ENCODE measurements at places on chromosomes 2 and 18.

GRCh38 chr2:233255151-233255550 is 3.7 kb downstream of the ATG16L1 start:
- no peak for DNase-seq

GRCh38 chr2:117957616-117958015 is 56.3 kb downstream of the CCDC93 start:
- no peak for DNase-seq

DNA sequence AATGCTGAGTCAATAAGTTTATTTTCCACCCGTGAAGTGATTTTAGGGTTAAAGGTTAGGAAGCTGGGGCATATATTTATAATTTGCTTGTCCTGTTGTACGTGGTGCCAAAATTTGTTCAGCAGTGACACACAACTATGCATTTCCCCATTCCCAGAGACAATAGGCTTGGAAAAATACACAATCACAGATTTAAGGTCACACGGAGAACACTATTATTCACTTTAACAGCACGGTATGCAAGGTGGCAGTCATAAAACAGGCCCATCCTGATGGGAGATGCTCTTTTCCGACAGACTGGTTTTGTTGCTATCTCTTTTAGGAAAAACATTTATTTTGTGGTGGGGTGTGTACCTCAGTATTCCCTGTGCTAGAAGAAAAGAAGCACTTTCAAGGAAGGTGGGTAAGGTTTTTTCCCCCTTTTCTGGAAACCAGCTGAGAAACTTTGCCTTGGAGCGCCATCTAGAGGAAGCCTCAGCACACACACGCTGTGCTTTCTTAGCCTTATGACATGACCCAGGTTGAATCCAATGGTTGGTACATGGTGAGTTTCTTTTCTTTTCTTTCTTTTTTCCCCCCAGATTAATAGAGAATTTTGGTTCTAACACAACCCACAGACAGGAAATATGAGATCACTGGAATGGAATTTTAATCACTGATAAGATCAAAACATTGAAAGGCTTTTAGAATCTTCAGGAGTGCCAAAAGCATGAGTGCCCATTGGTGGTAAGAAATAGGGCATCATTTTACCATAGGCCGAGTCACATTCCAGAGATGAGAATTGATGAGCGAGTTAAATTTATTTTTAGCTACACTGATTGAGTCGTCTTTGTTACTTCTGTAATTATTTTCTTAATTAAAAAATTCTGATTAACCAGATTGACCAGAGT is 332.1 kb downstream of the AGPS start:
- peak; percentile 16 for DNase-seq

DNA sequence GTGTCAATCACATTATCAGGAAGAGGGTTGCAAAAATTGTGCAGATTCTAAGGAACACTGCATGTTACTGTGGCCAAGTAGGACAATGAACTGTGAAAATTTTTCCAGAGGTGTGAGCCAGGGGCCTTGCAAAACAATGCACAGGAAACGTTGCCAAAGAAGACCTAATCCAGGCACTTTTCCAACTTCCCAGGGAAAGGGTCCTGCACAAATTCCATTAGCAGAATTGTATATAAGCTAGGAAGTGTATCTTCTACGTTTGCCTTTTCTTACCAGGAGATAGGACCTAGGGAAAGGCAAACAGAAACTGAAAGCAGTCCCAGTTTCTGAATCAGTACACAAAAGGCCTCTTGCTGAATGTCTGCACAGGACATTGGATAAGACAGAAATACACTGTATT is 1888.3 kb upstream of the CELF4 start:
- no peak for DNase-seq

GRCh38 chr2:18708203-18708715 is 118.9 kb upstream of the NT5C1B start:
- no peak for DNase-seq

- DNase-seq = peak; percentile 2
Observed at GRCh38 chr18:78659748-78660147, 319.9 kb upstream of the SALL3 start.

- DNase-seq = no peak
Observed at GRCh38 chr18:44795241-44795640, 114.6 kb downstream of the SETBP1 start.

GRCh38 chr18:79615586-79615985 is 64.0 kb upstream of the CTDP1 start:
- DNase-seq = no peak

DNA sequence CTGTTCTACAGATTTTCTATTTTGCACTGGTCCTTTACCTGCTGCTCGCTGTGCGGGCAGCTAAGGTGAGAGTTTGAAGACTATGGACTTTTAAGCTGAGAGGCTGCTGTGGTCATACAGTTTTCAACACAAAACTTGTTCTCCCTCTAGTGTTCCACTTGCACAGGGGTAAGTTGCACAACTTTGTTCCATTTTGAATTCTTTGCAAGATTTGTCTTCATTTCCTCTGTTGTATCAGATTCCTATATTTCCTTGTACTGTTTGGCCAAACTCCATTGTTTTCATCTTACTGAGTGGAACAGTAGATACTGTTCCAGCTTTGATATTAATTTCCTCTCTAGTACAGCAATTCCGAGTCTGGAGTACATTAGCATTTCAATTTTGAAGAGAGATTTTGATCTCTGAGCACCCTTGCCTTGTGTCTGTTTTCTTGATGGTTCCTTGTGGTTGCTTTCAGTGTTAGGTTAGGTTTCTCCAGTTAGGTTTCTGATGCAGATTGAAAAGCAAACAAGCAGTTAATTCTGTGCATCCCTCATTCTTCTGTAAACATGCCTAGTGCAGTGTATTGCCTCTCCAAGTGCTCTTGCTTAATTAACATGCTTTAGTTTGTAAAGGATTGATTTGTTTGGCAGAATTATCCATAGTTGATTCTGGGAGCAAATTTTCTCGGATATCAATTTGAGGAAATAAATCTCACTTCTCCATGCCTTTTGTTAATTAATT is 188.8 kb downstream of the PTPRM start:
- no peak for DNase-seq

DNA sequence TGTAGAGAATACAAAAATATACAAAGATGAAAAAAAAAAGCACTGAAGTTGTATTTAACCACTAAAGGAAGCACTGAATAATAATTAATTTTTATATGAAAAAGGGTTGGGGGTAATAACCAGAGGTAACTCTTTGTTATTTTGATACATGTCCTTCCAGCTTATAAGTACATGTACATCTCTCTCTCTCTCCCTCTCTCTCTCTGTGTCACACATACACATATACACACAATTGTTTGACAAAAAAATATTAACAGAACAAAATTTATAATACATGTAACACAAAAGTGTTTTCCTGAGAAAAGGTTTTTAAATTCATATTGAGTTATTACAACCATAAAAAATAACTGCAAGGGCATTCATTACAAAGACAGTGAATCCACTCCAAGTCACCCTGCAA is 4.6 kb downstream of the WIPF1 start:
- no peak for DNase-seq

DNA sequence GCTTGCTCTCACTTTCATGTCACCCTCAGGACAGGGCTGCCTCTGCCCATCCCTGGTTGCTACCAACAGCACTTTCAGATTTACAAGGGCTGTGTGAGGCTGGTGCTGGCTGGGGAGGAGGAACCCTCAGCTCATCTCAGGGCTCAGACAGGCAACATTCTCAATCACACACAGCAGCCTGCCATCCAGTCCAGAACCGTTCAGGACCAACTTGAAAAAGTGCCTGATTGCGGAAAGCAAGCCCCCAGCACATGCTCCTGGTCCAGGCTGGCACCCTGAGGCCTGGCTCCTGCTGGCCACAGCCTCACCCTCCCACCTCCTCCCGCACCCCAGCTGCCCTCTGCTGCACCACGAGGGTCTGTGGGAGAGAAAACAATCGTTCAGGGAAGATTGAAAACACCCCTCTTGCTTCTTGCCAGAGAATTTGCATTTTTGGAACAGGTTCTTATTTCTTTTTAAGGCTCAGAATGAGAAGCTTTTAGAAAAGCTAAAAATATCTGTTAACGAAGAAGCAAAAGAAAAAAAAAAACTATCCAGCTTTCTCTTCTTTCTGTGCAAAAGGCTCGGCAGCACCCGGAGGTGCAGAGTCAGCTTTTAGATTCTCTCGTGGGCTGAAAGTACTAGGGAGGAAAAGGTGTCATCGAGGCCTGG is 403.8 kb upstream of the ID2 start:
- no peak for DNase-seq

- DNase-seq = no peak
Observed at GRCh38 chr2:152054593-152054992, 44.3 kb downstream of the CACNB4 start.

GRCh38 chr2:36762764-36763490 is 66.4 kb downstream of the VIT start:
- no peak for DNase-seq

DNA sequence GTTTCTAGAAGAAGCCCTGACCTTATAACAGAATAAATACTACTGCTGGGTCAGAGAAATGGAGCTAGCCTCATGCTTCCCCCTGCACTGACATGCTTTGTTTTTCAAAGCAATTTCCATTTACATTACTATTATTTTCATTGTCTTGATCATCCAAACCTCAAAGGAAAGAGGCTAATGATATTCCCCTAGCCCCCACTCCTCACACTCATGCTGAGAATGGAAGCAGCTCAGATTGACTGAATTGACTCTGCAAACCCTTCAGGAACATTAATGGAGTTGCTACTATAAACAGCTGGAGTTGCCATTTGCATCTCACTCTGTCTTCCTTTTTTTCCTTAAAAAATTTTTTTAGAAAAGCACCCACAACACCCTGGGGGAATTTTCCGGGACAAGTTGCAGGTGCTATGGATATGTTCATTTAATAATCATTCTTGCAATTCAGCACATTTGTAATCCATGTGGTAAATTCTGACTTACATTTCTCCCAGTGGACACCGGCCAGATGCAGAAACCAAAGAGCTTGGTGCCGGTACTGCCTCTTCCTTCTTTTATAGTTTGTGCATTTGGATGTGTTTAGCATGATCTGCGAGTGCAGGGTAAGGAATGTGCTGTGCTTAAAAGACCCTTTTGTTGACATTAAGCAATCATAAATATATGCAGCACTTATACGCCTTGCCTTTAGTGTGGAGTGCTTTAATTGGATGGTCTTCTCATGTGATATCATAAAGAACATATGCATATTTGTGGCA is 103.3 kb upstream of the OSR1 start:
- no peak for DNase-seq

GRCh38 chr2:240961910-240962299 is 36.5 kb upstream of the SNED1 start:
- no peak for DNase-seq

- no peak for DNase-seq
Observed at GRCh38 chr2:126787289-126787688, 111.4 kb upstream of the TEX51 start.

- DNase-seq = no peak
Observed at GRCh38 chr2:71748227-71748626, 294.9 kb downstream of the DYSF start.

DNA sequence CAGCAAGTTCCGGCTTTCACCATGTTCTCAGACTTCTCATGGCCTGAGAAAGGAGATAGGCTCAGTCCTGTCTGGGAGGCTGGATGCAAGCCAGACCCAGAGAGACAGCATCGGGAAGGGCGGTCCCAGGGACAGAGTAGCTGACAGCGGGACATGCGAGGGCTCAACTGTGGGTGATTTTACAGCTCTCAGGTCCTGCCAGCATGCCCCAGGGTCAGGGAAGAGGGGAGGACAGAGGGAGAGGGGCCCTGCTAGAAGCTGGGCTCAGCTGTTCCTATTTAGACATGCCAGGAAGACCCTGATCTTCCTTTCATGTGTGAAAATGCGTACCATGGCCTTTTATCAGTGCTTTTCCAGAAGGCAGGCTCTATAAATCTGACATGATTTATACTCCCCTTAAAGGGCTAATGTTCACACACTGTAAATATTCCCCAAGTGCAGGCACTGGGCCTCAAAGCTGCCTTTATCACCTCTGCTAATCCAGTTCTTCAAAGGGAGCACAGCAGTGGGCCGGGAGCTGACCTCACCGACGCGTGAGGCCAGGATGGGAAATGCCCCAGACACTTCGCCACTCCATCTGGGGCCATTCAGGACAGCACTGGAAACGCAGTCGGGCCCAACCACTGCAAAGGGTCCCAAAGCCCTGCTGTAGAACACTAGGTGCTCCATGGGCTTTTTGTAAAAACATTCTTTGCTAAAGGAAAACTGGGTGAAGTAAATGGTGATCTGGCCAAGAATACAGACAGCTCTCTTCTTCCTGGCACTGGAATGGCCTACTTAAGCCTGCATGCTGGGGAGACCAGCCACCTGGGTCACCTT is 96.1 kb upstream of the LMAN1 start:
- no peak for DNase-seq

- DNase-seq = no peak
Observed at GRCh38 chr18:58402951-58403702, 225.8 kb downstream of the ALPK2 start.

DNA sequence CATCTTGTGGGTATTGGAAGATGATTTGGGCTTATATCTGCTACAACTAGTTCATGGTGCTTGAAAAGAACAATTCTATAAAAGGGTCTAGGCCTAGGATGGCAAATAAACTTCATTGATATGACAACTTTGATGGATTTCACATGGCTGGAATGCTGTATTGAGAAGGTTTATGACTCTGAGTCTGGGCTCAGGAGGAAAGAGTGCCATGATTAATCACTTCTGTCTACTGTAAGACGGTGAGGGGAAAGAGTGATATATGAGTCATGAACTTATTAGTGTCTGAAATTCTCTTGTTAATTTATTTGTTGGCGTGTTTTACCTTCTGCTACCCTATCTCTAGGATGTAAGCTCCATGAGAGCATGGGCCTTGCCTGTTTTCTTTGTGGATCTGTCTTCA is 17.0 kb upstream of the ADCYAP1 start:
- DNase-seq = no peak

DNA sequence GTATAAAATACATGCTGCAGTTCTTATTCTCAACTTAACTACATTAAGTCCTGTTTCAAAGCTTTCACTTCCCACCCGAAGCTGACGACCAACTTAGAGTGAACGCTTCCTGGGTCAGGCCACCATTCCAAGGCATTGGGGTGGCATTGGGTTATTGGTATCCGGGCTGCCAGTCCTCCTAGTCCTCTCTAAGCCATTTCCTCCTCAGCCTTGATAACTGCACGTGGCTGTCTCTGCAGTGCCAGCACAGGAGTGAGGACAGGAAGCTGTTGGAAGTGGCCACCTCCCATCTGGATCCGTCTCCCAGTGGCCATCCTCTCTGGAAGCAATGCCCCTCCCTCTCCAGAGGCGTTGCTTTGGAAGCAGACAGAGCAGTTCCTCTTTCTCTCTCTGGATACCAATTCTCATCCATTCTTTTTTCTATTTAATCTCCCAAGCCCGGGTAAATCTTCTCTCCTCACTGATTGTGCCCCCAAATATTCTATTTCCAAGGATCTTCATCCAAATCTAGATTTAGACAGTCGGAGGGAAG is 354.7 kb downstream of the EIPR1 start:
- DNase-seq = no peak

DNA sequence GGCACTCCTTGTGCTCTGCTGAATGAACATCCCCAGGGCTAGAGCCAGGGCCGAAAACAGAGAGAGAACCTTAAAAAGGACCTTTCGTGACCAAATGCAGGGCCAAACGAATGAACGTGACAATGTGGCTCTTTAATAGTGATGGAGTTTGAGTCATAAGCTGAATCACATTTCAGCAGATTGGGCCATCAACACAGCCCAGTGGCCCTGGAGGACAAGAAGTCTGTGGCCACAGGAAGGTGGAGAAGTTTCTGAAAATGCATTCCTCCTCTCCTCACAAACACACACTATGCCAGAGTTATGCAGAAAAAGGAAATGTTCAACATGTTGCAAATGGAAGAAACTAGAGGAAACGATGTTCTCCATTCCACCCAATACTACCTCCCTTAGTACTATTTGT is 415.8 kb downstream of the HRH4 start:
- no peak for DNase-seq

GRCh38 chr2:91477731-91478672 is 2786.5 kb downstream of the RPIA start:
- DNase-seq = peak; percentile 17

GRCh38 chr2:31018280-31018679 is 120.0 kb downstream of the GALNT14 start:
- DNase-seq = no peak
